ENCODE measurements at places on chromosomes 12 and 14.

GRCh38 chr14:92800525-92800924 is 6.4 kb downstream of the GOLGA5 start:
- no peak for DNase-seq

- DNase-seq, result no peak
Observed at GRCh38 chr12:64682572-64683277, 72.4 kb downstream of the RASSF3 start.

GRCh38 chr12:116133149-116133548 is 144.3 kb downstream of the MED13L start:
- no peak for DNase-seq

GRCh38 chr12:63064080-63064479 is 86.9 kb downstream of the AVPR1A start:
- no peak for DNase-seq

- DNase-seq, result no peak
Observed at GRCh38 chr12:132213359-132214160, 69.3 kb downstream of the NOC4L start.

Measured in activated CD4-positive, alpha-beta T cell treated with anti-CD3 and anti-CD28 coated beads for 24 hours (primary cell).